ENCODE measurements at places on chromosomes 4 and X.

DNA sequence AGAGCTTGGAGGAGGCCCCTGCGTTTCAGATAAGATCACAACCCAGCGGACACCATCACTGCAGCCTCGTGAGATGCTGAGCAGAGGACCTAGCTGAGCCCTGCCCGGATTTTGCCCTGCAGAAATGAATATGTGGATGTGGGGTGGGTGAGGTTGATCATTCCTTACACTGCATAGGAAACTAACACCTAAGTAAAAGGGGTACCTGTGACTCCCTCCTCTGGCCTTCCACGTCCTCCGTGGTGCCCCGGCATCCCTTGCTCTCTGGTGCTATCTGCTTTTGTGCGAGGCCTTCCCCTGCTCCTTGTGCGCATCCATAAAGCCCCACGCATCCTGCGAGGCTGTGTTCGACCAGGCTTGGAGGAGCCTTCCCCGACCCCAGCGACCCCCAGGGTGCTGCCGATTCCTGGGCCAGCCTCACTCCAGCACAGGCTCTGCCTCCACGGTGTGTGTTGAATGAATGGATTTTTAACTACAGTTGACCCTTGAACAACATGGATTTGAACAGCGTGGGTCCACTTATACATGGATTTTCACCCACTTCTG lies 25.6 kb upstream of the GPR78 start:
- no peak for DNase-seq

DNA sequence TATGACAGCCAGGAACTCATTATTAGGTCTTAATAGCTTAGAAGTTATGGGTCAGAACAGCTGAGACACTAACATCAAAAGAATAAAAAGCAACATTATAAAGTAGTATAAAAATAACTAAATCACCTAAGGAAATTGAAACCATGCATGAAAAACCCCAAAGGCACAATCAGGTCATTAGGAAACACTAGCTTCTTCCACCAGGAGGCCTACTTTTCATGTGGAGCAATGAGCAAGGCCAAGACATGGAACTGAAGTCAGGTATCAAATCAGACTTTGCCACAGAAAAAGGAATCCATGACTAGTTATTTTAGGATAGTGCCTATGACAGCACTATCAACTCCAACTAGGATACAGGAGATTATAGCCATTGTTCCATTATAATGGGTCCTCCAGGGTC lies 7.9 kb downstream of the HUWE1 start:
- DNase-seq = no peak

DNA sequence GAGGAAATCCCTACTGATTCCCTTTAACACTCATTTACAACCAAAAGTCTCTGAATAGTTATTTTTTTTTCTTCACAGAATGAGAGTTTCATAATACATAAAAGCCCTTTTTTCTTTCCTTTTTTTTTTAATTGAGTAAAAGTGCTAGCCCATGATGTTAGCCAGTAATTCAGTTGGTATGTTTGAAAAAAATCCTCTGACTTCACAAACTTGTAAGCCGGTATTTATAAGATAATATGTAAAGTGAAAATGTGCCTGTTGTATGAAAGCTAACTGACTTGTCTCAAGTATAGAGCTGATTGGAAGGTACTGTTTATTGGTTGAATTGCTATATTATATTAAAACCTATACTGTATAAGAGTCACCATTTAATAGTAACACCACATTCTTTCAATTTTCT lies 70.2 kb upstream of the NEIL3 start:
- DNase-seq = no peak

- peak; percentile 10 for DNase-seq
Measured at GRCh38 chr4:40721730-40722171, 28.0 kb upstream of the NSUN7 start.

- DNase-seq = no peak
Measured at GRCh38 chrX:152945021-152945979, 47.4 kb downstream of the ZNF185 start.

GRCh38 chrX:7318241-7318640 lies 170.3 kb upstream of the PUDP start:
- DNase-seq = peak; percentile 67

DNA sequence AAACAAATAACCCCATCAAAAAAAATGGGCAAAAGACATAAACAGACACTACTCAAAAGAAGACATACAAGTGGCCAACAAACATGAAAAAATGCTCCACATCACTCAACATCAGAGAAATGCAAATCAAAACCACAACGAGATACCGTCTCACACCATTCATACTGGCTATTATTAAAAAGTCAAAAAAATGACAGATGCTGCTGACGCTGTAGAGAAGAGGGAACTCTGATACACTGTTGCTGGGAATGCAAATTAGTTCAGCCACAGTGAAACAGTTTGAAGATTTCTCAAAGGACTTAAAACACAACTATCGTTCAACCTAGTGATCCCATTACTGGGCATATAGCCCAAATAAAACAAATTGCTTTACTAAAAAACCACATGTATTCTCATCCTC lies 671.2 kb upstream of the FTHL17 start:
- DNase-seq = no peak

- no peak for DNase-seq
Measured at GRCh38 chr4:72432282-72432681, 136.7 kb downstream of the ADAMTS3 start.

Measured in fibroblast of skin of right quadriceps (primary cell).